ENCODE measurements at places on chromosomes 16 and 17. TPM values are rescaled to one million over a fixed set of nuclear protein-coding genes. Genes with fewer than 3 reads are reported as not detected.

- no peak for DNase-seq
These were observed 12.7 kb upstream of the ZG16 start for GRCh38 chr16:29765167-29766032.

DNA sequence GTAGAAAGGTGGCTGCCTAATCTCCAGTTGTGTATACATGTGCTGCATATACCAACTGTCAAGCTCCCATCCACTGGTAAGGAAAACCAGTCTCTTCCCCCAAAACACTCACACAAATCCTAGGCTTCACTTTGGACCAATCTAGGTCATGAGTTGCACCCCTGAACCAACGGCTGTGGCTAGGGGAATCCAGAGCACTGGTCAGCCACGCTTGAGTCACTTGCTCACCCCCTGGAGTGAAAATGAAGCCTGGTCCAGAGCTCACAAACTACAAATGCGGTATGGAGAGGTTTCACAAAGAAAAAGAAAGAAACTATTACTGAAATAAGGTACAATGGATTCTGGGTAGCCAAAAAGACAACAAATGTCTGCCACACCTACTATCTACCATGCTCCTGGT lies 66.1 kb upstream of the NLK start:
- DNase-seq, result no peak

The DHRS7C gene
- total RNA-seq, result not detected

DNA sequence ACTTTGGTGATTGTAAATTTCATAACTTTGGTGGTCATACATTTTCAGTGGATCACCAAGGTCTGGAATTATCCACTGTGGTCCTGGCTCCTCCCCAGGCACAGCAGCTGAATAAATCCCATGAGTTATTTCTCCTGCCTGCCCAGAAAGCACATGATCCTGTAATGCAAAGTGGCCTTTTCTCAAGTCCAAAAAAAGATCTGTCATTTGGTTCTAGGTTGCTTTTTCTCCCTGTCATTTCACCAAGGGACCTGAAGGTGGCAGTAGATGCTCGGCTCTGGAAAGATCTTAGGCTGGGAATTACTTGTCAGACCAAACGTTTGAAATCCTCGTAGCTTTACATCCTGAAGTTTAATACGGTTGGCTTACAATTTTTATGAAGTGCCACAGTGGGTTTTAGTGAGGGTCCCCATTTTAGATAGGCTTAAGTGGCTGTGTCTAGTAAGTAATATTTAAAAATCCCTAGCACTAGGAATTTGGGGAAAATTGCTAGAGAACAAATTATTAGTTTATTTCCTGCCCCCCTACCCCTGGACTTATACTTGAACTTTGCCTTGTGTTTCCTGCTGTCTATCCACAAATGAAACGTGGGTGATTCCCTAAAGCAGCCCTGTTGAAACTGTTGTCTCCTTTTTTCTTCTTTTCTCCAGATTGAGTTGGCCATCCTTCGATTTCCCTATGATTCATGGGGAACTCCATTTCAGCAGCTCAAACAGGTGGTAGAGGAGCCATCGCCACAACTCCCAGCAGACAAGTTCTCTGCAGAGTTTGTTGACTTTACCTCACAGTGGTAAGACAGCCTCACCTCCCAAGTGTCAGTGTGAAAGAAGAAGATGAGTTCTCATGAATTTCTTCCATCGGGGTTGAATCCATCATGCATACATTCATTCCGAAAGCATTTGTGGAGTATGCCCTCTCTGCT lies 111.7 kb downstream of the MAP2K6 start:
- peak; percentile 38 for DNase-seq

- no peak for DNase-seq
These were observed 1140.2 kb downstream of the CDH11 start for GRCh38 chr16:63981639-63982038.

DNA sequence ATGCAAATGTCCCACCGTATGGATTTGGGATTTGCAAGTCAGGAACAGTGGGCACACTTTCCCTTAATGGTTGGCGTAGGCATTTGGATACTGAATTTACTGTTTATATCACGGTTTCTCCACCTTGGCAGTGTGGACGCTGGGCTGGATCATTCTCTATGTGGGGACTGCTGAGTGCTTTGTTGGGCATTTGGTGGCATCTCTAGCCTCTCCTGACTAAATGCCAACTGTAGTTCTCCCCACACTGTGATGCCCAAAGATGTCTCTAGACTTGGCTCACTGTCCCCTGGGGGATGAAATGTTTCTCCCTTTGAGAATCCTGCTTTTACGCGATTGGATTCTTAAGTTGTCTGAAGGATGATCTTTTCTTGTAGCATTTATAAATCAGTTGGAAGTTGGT lies 49.0 kb downstream of the RBFOX1 start:
- DNase-seq, result no peak

DNA sequence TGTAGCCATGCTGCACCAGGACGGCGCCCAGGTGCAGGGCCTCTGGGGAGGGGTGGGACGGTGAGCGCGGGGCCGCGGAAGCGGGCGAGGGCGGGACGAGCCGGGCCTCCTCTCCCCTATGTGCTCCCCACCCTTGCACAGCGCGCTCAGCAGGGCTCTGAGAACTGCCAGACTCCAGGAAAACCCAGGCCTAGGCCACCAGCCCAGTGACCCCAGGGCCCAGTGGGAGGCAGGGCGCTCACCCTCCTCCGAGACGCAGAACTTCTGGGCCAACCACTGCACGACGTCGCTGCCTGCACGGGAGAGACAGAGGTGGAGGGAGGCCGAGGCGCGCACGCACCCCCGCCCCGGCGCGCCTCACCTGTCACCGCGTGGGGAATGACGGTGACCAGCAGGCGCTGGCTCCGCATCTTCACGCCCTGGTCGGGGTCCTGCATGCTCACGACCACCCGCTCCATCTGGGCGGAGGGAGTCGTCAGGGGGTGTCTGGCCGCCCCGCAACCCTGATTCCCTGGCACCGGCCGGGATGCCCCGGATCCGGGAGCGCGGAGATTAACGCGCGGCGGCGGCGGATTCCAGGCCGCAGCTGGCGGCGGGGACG lies 603 bp downstream of the RGS11 start:
- no peak for DNase-seq

DNA sequence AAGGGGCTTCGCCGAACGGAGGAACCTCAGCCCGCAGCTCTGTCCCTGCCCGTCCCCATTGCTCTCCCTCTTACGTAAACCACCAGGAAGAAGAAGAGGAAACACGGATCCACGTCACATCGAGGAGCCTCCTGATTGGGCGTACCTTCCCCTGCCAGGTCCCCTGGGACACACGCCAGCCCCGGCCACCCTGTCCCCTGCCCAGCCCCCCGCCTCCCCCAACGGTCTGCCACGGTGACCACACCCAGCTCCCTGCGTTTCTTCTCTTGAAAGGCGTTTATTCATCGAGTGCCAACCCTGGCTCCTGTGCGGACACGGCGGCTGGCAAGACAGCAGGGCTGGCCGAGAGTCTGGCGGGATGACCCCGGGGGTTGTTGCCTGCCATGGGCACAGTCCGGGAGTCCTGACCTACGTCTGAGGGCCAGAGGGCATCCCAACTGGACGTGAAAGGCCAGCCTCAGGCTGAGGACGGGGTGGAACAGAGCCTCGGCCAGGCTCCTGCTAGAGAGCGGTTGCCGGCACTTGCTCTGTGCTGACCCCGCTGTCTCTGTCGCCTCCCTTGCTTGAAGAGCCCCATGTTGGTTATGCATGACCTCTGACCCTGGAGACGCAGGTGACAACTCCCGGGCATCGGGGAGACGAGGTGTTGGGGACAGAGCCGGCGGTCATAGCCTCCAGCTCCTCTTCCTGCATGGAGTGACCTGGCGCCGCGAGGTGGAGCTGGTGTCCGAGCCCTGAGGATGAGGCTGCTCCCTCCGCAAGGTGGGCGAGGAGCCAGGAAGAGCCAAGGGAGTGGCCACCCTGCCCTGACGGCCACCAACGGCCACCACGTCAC lies 40.5 kb upstream of the ACSF3 start:
- DNase-seq, result peak; percentile 26

GRCh38 chr17:18017958-18018357 lies 21.0 kb downstream of the ATPAF2 start:
- DNase-seq, result no peak

GRCh38 chr17:55663400-55663799 lies 59.3 kb downstream of the TMEM100 start:
- no peak for DNase-seq

DNA sequence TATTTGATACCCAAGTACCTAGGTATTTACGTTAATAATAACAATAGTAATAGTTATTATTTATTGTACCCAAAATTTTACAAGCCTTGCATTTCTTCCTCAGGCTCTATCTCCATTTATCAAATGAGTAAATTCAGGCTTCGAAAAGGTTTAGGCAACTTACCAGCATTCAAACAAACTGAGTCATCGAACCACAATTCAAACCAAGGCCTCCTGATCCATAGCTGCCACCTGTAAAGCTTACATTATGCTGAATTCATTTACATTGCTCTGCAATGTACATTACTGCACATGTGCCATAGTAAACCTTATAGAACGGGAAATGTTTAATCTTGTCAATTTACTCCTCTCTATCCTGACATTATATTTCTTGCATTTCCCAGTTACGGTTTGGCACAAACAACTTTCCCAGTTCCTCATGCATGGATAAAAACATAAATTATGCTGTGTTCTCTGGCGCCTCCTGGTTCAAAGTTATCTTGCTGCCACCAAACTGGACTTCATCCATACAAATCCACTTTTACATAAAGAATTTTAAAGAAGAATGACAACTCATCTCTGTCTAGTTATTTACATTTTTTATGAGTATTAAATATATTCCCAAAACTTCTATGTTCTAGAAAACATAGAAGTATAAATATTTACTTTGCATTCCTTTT lies 360.6 kb upstream of the SOX9 start:
- DNase-seq, result no peak

DNA sequence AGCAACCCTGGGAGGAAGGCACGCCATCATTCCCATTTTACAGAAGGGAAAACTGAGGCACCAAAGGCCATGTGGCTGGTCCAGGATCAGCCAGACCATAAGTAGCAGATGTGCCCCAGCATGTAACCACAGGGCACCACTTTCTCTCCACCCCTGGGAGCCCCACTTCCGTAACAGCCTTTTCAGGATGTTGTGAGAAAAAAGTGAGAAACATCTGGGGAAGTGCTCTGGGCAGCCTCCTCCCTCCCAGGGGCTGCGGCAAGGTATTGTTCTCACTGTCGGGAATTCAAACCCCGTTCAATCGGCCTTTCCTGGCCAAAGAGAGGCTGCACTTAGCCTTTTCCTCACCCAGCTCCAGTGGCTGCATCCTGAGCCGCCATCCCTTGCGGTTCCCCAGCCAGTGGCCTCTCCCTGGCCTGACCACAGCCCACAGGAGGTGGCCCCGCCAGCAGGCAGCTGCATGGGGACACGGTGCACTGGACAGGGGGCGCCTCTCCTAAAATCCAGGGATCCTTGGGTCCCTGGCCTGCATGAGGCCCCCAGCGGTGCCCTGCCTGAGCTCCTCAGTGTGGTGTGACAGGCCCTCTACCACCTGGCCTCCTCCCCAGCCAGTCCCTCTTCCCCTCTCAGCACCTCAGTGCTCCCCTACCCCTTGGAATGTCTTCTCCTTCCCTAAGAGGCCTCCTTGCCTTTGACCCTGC lies 5.7 kb upstream of the CDH5 start:
- no peak for DNase-seq

DNA sequence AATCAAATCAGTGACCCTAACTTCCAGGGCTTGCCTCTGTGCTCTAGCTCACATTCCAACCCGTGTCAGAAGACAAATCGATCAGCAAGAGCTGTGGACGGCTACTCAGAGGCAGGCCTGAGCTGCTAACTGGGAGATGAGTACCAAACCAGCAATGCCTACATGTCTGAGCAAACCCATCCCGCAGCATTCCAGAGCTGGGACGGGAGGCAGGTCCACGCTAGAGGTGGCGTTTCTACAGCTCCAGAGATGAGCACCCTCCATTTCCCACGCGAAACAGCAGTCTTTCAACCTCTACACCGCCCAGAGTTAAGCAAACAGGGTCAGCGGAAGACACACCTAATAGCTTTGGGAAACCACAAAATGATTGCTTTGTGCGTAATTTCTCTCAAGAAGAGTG lies 6.5 kb downstream of the NXN start:
- DNase-seq, result no peak
